ENCODE measurements at places on chromosomes 3 and 15.

GRCh38 chr3:72004749-72005292 lies 219.9 kb upstream of the PROK2 start:
- no peak for DNase-seq

GRCh38 chr3:45042162-45042561 lies 16.1 kb downstream of the CLEC3B start:
- DNase-seq: no peak

DNA sequence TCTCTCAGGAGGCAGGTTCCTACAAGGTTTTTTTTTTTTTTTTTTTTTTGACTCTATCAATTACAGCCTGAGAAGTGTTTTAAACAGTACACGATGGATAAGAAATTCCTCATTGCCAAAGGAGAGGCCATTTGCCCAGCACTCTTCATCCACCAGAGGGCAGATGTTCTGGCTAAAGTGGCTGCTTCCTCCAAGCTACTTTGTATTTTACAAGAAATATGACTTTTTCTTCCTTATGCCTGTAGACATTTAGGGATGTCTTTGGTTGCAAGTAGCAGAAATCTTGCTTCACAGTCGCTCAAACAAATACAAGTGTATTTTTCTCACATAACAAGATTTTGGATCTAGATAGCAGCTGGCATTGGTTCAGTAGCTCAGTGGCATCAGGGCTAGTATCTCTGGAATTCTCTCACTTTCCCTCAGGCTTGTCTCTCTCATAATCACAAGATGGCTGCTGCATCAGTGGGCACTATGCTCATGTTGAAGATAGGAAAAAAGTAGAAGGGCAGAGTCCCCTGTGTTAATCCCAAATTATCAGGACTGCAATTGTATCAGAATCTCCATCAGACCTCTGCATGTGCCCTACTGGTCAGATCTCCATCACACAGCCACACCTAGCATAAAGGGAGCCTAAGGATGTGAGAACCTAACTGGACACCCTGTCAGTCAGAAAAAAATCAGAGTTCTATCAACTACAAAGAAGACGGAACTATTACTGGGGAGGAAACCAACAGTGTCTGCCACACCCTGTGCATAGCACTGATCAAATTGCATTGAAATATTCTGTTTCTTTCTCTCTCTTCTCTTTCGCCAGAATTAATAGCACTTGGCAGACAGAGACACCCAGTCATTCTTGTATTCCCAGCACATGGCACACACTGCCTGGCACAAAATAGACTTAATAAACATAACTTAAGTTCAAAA lies 138.9 kb upstream of the COL8A1 start:
- DNase-seq: no peak

GRCh38 chr3:3734881-3735280 lies 64.3 kb upstream of the LRRN1 start:
- no peak for DNase-seq

DNA sequence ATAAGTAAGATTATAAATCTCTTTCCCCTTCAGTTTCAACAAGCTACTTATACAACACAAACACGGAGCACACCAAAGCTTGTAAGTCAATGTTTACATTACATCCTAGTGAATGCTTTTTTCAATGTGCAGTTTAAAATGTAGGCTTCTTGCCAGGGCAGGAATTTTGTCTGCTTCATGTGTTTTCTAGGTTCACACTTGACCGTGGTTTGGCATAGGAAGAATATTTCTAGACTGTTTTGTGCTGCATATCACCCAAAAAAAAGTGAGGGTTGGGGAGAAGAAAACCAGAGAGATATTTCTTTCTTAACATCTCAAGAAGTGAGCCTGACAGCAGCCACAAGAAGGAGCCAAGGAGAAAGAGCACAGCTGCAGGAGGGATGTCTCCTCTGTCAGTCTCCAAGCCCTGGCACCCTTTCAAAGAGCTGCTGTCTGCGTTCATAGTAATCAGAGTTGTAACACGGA lies 255.8 kb downstream of the MEIS2 start:
- DNase-seq: no peak

DNA sequence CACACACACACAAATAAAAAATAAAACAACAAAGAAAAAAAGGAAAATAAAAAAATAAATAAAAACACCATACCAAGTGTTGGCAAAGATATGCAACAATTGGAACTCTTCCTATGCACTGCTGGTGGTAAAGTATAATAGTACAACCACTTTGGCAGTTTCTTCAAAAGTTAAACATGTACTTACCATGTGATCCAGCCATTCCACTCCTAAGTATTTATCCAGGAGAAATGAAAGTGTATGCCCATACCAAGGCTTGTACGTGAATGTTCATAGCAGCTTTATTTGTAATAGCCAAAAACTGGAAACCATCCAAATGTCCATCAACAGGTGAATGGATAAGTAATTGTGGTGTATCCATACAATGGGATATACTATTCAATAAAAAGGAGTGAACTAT lies 17.0 kb downstream of the WDR93 start:
- DNase-seq: no peak

All from neuronal stem cell (in vitro differentiated cells).